Bladder microvascular endothelial cell (primary cell): ENCODE measurements at places on chromosomes 5 and 9. TPM values are rescaled to one million over a fixed set of nuclear protein-coding genes. Genes with fewer than 3 reads are reported as not detected.

Gene INSL4
- not detected in 2 replicates for total RNA-seq

Gene GPBP1
- total RNA-seq: 43.7 and 72.4 TPM in 2 replicates

Gene GZMA
- total RNA-seq: 0.13 TPM in 1 of 2 replicates, not detected in the other

Gene WNT8A
- total RNA-seq: not detected in 2 replicates

Gene SLC1A3
- 0.06 and 0.49 TPM in 2 replicates for total RNA-seq

Gene AIF1L
- total RNA-seq: 17.4 and 44.0 TPM in 2 replicates

Gene FGFR4
- total RNA-seq: 1.3 and 3.6 TPM in 2 replicates

Gene APBA1
- total RNA-seq: 12.3 and 33.0 TPM in 2 replicates

Gene NEURL1B
- total RNA-seq: 5.1 and 17.8 TPM in 2 replicates
